ENCODE measurements at places on chromosomes 7 and 10.
A peak's percentile ranks its signal among the peaks of the same experiment; 100 is the strongest.

- DNase-seq = no peak
Observed at GRCh38 chr10:79285315-79286197, 61.7 kb upstream of the PPIF start.

GRCh38 chr10:69413221-69413865, 3.4 kb downstream of the TACR2 start:
- DNase-seq = peak; percentile 18

DNA sequence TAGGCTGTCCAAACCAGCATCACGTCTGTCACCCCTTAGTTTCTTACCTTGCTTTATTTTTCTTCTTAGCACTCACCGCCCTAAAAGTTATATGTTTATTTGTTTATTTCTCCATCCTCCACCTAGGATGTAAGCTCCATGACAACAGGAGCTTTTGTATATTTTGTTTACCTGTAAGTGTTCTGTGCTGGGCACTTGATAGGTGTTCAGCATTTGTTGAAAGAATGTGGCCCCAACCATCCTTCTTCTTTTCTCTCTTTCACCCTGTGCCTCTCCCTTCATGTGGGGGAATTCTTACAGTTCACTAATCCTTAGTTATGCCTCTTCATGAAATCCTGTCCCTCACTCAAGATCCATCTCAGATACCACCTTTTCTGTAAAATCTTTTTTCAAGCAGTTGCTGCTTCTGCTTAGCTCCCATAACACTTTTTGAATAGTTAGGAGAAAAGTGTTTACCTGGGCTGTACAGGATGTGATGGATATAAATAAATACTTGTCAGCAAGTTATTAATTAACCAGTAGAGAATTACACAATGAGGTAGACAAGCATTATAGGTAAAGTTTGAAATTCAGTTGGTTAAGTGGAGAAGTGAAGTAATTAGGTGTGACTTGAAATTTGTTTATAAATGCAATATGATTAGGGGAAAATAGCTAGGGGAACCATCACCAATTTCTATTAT, 9.7 kb downstream of the AHR start:
- no peak for DNase-seq

- peak; percentile 3 for DNase-seq
Observed at GRCh38 chr10:92517034-92517655, 56.7 kb downstream of the IDE start.

DNA sequence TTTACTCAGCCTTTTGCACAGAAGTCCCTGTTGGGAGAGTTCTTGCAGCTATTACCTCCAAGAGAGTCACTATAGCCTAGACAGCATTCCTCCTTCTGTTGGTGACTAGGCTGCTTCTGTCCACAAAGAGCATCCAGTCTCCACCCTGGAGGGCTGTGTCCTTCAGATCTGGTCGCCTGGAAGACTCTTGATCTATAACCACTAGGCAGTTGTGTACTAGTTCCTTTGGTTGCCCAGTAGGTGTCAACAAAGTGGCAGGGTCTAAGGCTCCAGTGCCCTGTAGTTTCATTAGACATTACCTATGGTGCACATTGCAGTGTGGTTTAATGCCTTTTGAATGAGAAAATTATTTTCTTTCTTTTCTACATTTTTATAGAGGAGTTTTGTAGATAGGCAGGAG, 11.3 kb upstream of the AKR1C2 start:
- no peak for DNase-seq
